ENCODE measurements at places on chromosomes 6 and 20.
A peak's percentile ranks its signal among the peaks of the same experiment; 100 is the strongest.

GRCh38 chr6:159969204-159969912, 476 bp downstream of the IGF2R start:
- peak; percentile 23 for DNase-seq

DNA sequence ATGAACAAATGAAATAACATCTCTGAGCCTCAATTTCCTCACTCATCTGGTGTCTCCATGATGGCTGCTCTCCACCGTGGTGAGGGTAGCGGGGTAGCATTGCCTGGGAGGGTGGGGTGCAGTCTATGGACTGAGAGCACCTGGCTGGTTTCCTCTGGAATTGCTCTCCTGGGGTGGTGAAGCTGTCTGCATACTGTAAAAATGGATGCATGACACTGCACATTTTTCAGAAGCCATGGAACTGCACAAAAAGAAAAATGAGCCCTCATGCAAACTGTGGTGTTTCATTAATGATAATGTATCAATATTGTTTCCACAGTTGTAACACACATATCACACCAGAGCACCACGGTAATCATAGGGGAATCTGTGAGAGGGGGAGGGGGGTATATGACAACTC, 12.1 kb upstream of the ITPR3 start:
- DNase-seq: no peak

GRCh38 chr6:34273242-34273805, 24.5 kb upstream of the SMIM29 start:
- no peak for DNase-seq

DNA sequence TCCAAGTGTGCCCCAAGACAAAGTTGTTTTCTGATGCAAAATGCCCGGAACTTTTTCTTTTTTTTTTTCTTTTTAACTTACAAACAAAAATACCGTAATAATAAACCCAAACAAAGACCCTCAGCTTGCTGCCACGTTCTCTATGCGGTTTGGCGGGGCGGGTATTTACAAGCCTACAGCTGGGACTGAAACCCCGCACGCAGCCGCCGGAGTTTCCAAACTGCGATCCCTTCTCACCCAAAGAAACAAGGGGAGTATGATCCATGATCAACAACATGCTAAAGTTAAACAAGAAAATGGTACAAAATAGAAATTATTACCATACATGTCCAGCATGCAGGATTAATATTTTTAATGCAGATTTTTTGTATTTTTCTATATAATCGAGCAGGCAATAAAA, 2.1 kb downstream of the MAFB start:
- no peak for DNase-seq

DNA sequence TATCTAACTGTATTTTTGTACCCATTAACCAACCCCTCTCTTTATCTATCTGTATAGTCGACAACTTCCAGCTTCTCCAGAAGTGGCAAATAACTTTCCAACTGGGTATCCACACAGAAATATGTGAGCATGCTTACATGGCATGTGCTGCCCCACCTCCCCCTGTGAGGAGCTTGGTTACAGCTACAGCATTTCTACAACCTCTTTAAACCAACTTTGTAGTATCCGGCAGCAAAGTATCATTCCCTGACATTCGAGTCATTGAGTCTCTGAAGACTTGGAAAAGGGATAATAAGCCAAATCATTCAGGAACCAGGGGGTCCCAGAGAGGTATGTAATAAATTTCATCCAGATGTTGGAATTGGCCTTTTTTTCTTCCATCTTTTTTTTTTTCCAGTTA, 48.2 kb upstream of the ASIP start:
- no peak for DNase-seq

GRCh38 chr6:49668083-49668511, 31.5 kb upstream of the RHAG start:
- DNase-seq: no peak

- DNase-seq: no peak
These were observed 63.5 kb upstream of the FAM8A1 start for GRCh38 chr6:17536586-17536985.

GRCh38 chr6:41801380-41801779, 13.9 kb downstream of the TOMM6 start:
- DNase-seq: no peak

- DNase-seq: no peak
These were observed 179.3 kb upstream of the DTNBP1 start for GRCh38 chr6:15841937-15842726.
